ENCODE measurements at places on chromosomes 7 and 10.

- DNase-seq = no peak
These were observed 5.6 kb upstream of the VWA2 start for GRCh38 chr10:114233482-114233881.

- no peak for DNase-seq
These were observed 90.0 kb downstream of the PROSER2 start for GRCh38 chr10:11913079-11913641.

DNA sequence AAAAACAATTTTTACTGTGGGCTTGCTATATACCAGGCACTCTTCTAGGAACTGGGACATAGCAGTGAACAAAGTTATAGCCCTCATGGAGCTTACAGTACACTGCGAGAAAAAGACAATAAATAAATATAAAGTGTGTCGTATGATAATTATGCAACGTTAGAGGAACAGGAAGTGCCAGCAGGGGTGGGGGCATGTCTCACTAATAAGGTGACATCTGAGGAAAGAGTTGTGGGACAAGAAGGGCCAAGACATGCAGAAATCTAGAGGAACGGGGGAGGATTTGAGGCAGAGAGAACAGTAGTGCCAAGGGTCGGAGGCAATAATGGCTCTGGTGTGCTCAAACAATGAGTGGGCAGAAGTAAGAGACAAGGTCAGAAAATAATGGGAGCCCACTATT is 52.8 kb downstream of the LMBR1 start:
- no peak for DNase-seq

DNA sequence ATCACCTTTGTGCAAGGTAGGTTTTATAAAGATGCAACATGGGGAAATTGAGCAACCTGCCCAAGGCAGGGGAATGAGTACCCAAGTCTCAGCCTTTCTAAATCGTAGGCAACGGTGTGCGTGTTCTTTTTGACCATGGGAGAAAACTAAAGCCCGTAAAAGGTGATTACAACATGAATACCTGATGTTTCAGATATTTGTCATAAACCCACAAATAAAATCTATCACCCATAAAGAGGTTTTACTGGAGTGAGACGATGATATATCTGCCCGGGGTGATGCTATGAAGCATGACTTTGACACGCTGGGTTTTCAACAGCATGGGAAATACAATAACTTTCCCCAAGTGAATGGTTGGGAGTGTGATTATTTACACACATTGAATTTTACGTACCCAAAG is 406.3 kb upstream of the KLF6 start:
- no peak for DNase-seq

DNA sequence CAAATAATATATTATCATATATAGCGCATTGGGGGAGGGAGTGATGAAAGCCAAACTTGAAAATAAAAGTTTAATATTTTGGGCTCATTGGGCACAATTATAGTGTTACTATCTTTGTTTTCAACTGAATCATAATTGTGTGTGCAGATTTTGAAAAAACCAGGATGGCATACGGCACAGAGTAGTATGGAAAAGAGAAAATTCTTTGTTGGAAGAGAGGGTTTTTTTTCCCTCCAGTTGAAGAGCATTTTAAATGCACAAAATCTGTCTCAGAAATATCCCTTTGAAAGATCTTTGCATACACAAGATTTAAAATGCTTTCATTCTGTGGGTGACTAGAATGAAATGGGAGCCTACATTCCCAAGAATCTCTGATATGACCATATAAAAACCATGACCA is 269.6 kb downstream of the EXOC4 start:
- DNase-seq = no peak

DNA sequence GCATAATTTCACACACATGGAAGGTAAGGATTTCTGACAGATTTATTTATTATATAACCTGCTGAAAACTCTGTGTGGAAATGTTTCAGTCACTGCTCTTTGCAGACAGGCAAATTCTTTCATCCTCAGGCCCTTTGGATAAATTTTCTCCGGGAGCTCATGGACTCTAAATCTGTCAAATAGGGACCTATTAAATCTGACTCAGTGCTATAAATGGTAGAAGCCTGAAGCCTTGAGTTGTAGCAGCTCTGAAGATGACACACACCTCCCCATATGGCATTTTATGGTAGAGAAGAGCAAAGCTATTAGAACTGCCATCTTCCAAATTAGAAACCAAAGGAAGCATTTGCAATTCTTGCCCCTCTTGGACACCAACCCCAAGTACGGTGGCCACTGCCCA is 808.7 kb downstream of the XPNPEP1 start:
- no peak for DNase-seq

DNA sequence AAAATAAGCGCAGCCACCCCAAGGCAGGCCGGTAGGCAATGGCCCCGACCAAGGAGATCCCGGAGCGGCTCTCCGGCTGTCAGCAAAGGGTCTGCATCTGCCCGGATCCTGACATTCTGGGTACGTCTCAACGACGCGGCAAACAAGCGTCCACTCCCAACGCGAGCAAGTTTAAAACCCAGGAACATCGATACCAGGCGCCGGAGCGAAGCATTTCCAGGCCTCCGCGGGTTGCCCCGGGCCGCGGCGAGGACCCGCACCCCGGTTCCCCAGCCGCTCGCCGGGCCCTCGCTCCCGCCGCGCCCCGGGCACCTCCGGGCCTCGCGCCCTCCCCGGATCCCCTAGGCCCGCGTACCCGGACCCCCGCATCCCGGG is 453 bp downstream of the URGCP start:
- no peak for DNase-seq
